Cardiac septum (tissue), 1 donor: ENCODE measurements at places on chromosomes 3 and 15.

- DNase-seq: peak; percentile 44
These were observed 88.8 kb downstream of the CPN2 start for GRCh38 chr3:194262176-194262924.

DNA sequence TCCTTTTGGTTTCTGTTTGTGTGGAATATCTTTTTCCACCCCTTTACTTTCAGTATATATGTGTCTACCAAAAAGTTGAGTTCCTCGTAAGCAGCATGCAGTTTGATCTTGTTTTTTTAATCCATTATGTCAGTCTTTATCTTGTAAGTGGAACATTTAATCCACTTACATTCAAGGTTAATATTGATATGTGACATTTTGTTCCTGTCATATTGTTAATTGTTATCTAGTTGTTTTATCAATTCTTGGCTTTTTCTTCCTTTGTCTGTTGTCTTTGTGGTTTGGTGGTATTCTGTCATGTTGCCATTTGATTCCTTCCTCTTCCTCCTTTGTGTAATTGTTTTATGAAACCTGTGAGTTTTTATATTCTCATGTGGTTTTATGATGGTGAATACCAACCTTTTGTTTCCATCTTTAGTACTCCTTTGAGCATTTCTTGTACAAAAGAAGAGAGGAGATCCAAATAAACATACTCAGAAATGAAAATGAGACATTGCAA, 43.4 kb upstream of the XCR1 start:
- DNase-seq: no peak

GRCh38 chr15:38557921-38558320, 6.7 kb downstream of the RASGRP1 start:
- no peak for DNase-seq

- no peak for DNase-seq
These were observed 73.9 kb downstream of the NR1D2 start for GRCh38 chr3:24018784-24019570.

- DNase-seq: no peak
These were observed 358.6 kb downstream of the CHST2 start for GRCh38 chr3:143478115-143478693.
